CD4-positive, alpha-beta memory T cell (primary cell): ENCODE measurements at places on chromosomes 16 and 17. TPM values are rescaled to one million over a fixed set of nuclear protein-coding genes. Genes with fewer than 3 reads are reported as not detected.

TBC1D3I gene
- 1.3 TPM for total RNA-seq

COQ7 gene
- total RNA-seq: 19.2 TPM

TMEM94 gene
- total RNA-seq: 109 TPM

BAHCC1 gene
- not detected for total RNA-seq

VMO1 gene
- not detected for total RNA-seq

NAGS gene
- total RNA-seq: 2.7 TPM

TBC1D3K gene
- not detected for total RNA-seq

SLC5A11 gene
- 0.19 TPM for total RNA-seq

SMPD3 gene
- total RNA-seq: 3.1 TPM

ZP2 gene
- total RNA-seq: not detected

TMEM204 gene
- total RNA-seq: 125 TPM

PRSS36 gene
- total RNA-seq: 0.33 TPM

CBX8 gene
- 4.1 TPM for total RNA-seq

BLMH gene
- 57.6 TPM for total RNA-seq

SLC47A2 gene
- not detected for total RNA-seq

GJD3 gene
- total RNA-seq: not detected

MYOCD gene
- not detected for total RNA-seq

FOXN1 gene
- not detected for total RNA-seq

MT1H gene
- not detected for total RNA-seq

CCL4 gene
- 1.1 TPM for total RNA-seq

HOXB1 gene
- not detected for total RNA-seq

TRIM47 gene
- 17.5 TPM for total RNA-seq

SLC22A31 gene
- total RNA-seq: 0.44 TPM

CNGB1 gene
- total RNA-seq: not detected

CES3 gene
- total RNA-seq: 0.32 TPM

GAST gene
- not detected for total RNA-seq

KRT15 gene
- total RNA-seq: not detected

CXCL16 gene
- 3.2 TPM for total RNA-seq

TBC1D3B gene
- total RNA-seq: 18.0 TPM

CACNG3 gene
- total RNA-seq: not detected

SLC9A5 gene
- 1.7 TPM for total RNA-seq

ELMO3 gene
- total RNA-seq: 10.1 TPM

KRTAP3-1 gene
- not detected for total RNA-seq

PPP1R27 gene
- not detected for total RNA-seq

ZSCAN10 gene
- total RNA-seq: not detected

MT1A gene
- not detected for total RNA-seq

MRPS23 gene
- 29.5 TPM for total RNA-seq

NPW gene
- total RNA-seq: not detected

ITGB4 gene
- total RNA-seq: 1.2 TPM

KRT20 gene
- total RNA-seq: not detected

DOC2A gene
- 0.80 TPM for total RNA-seq

KRT32 gene
- total RNA-seq: not detected

MRPL10 gene
- total RNA-seq: 39.6 TPM
